IMR-90 (cell line): ENCODE measurements at places on chromosomes 4 and X. TPM values are rescaled to one million over a fixed set of nuclear protein-coding genes. Genes with fewer than 3 reads are reported as not detected.

OPRPN gene
- total RNA-seq: not detected in 2 replicates

TKTL1 gene
- not detected in 2 replicates for total RNA-seq

SLBP gene
- 66.1 and 85.5 TPM in 2 replicates for total RNA-seq

HMGN5 gene
- 0.72 and 0.83 TPM in 2 replicates for total RNA-seq

NKX3-2 gene
- under 0.01 TPM in 1 of 2 replicates, not detected in the other for total RNA-seq

SPANXB1 gene
- total RNA-seq: not detected in 2 replicates

LRRC66 gene
- total RNA-seq: under 0.01 and 0.18 TPM in 2 replicates

CXCL6 gene
- total RNA-seq: not detected in 2 replicates

PASD1 gene
- not detected in 2 replicates for total RNA-seq

NSUN7 gene
- not detected in 2 replicates for total RNA-seq

LIMCH1 gene
- total RNA-seq: 2.2 and 2.9 TPM in 2 replicates

BMPR1B gene
- total RNA-seq: 0.90 and 1.1 TPM in 2 replicates

ADGRG2 gene
- under 0.01 TPM in 2 replicates for total RNA-seq

CEP135 gene
- total RNA-seq: 3.2 and 6.4 TPM in 2 replicates

MAMLD1 gene
- 1.4 TPM in 2 replicates for total RNA-seq

PDGFRA gene
- 157 and 168 TPM in 2 replicates for total RNA-seq

DNA sequence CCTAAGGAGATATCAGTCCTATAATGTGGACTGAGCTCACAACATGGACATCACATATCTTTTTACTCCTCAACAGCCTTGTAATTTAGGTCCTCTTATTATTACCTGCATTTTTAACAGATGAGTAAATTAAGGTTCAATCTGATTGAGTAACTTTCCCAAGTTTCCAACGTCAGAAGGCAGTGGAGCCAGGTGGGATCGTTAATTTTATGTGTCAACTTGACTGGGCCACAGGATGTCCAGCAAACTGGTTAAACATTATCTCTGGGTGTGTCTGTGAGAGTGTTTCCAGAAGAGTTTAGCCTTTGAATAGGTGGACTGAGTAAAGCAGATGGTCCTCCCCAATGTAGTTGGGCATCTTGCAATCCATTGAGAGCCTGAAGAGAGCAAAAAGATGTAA, 59.0 kb upstream of the SLIT2 start:
- DNase-seq: no peak

GRCh38 chr4:136136601-136137000, 1395.7 kb downstream of the PCDH18 start:
- no peak for DNase-seq

- DNase-seq: no peak
Measured at GRCh38 chr4:177562163-177562562, 119.9 kb upstream of the AGA start.

DNA sequence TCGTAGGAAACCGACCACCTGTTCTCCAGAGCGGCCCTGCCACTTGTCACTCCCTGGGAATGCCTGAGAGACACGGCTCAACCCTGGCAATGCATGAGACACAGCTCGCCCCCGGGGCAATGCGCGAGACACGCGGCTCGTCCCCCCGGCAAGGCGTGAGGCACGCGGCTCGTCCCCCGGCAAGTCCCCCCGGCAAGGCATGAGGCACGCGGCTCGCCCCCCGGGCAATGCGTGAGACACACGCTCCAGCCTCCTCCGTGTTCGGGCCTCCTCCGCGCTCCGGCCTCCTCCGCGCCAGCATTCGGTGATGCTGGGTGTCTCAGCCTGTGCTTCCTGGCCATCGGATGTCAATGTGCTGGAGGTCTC, 27.5 kb upstream of the CPLX1 start:
- no peak for DNase-seq

DNA sequence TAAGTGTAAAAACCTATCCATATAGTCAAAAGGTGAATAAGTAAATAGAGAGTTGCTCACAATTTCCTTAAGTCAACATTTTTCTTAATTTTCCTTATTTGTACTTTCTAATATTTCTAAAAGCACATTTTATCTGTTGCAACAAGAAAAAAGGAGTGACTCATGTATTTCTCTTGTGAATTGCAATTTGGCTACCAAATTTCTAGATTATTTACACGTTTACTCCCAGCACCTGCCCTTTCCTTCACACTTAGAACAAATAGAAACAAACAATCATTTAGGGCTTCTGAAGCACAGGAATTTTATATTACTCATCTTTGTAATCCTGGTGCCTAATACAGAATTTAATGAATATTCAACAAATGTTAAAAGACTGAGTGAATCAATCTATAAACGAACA, 22.2 kb downstream of the BTC start:
- no peak for DNase-seq

DNA sequence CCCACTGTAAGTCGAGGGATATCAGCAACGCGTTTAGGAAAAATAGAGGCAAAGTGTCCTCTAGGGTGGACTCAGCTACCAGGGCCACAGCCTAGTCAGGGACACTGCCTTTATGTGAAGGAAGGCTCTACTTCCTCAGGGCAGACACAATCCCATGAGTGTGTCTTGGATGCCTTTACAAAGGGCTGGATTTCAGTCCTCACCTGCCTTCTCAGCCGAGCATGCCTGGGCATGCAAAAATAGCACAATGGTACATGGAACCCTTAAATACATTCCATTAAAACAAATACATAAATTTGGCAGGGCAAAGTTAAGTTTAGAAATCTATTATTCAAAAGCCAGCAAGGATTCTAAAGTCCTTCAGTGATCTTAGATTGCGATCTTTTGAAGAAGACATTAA, 51.1 kb downstream of the DMD start:
- no peak for DNase-seq

- DNase-seq: peak; percentile 18
Measured at GRCh38 chr4:19577097-19577496, 674.6 kb upstream of the SLIT2 start.

GRCh38 chr4:1623400-1623799, 60.7 kb downstream of the FAM53A start:
- no peak for DNase-seq

- no peak for DNase-seq
Measured at GRCh38 chr4:27357283-27357682, 496.6 kb downstream of the STIM2 start.

DNA sequence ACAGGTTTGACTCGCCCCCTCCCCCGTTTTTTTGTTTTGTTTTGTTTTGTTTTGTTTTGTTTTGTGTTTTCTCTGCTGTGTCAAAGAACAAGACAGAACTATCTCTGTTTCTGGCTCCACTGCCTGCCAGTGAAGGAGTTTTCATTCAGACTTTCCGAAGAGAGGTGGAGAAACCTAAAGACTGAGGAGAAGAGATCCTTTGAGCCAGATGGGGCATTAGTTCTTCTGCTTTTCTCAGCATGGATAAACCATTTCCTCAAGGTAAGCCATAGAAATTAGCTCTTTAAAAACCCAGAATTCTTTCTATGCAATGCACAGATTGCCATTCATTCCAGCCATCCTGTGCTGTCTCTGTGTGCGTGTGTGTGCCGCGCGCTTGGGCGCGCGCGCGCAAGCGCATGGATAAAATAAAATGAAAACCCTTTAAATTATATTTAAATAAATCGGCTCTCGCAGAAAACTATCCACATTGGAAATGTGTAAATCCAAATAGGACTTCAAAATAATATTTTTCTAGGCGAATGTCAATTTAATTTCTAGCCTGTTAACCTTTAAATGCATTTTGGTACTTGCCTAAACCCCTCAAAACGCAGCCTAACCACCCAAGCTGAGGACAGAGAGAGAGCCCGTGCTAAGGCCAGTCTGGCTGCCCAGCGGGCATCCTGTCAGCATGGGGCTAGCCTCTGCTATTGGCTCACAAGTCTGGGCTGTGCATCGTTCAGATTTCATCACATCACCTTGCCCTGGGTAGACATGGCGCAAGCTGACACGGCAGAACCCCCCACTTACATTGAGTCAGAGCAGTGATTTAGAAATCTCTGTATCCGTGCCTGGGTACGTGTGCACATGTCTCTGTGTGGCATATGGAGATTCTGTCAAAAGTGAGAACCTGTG, 113.0 kb upstream of the VAMP7 start:
- DNase-seq: peak; percentile 35

- DNase-seq: no peak
Measured at GRCh38 chr4:160180211-160180610, 1077.3 kb downstream of the RAPGEF2 start.

DNA sequence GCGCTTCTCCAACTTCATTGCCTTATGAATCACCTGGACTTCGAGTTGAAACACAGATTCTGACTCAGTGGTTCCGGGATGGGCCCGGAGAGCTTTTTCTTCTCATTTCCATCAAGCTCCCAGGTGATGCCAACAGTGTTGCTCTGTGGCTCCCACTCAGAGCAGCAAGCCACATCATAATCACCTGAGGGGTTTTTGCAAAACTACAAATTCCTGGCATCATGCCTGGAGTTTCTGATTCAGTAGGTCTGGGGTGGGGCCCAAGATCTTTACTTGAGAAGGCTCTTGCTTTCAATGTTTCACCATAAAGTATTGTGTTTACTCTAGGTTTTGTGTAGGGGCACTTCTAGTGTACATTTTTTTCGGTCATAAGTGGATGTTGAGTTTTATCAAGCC, 7.0 kb downstream of the MTM1 start:
- DNase-seq: peak; percentile 33

DNA sequence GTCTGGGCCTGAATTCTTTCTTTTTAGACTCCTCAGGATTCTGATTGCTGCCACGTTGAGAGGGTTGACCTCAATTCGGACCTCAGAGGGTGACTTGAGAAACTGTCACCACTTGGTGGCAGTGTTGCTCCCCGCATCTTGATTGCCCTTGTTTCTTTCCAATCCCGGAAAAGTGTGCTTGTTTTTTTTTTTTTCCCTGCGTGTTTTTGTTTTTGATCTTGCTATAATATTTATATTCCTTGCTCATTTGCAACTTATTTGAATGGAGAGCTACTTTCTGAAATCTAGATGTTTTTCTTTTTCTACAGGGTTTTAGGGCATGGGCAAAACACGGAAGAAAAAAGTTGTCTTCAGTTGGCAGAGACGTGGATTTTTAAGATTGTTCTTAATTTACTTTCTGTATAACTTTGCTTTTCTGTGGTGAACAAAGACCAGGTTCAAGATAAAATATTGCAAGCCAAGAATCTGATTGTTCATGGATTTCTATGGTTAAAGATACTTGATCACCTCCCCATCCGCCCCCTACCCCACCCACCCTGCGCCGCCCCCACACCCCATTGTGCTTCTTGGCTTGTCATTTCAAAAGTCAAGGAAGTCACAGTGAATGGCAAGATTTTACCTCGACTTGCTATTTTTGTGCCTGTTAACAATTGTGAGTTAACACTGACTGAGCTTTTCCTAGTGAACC, 102.0 kb downstream of the PTTG2 start:
- DNase-seq: peak; percentile 79

DNA sequence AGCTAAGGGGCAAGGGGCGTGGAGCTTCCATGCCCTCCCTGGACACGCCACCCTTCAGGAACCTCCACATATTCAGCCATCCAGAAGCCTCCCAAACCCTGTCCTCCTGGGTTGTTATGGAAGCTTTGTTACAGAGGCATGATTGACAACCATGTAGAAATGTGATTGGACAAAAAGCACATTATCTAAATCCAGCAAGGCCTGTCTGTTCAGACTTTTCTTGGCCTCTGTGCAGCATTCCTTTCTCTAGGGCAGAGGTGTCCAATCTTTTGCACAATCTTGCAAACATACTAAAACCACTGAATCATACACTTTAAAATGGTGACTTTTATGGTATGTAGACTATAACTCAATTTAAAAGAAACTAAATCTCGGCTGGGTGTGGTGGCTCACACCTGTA, 12.7 kb downstream of the STEEP1 start:
- DNase-seq: peak; percentile 54

- DNase-seq: peak; percentile 94
Measured at GRCh38 chr4:150581641-150582051, 305 bp upstream of the MAB21L2 start.

GRCh38 chr4:29046186-29046585, 1674.0 kb upstream of the PCDH7 start:
- DNase-seq: peak; percentile 92

DNA sequence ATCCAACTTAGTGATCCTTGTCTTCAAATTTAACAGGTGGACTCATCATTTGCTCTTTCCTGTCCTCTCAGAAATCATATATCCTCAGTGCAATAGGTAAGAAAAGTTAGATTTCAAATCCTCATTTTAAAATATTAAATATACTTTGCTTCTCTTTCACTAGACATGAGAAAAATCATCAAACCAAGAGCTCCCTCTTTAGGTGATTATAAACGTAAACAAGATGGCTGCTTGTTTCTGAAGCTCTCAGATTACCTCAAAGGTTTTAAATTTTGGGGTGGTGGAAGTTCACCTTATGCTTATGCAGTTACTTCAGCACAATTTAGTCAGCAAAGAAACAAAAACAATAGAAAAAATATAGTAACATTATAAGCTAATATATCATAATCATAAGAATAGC, 27.3 kb downstream of the CSN3 start:
- no peak for DNase-seq

GRCh38 chr4:37780444-37781130, 45.9 kb upstream of the PGM2 start:
- DNase-seq: no peak

- DNase-seq: no peak
Measured at GRCh38 chrX:13933851-13934250, 95.8 kb downstream of the GEMIN8 start.

DNA sequence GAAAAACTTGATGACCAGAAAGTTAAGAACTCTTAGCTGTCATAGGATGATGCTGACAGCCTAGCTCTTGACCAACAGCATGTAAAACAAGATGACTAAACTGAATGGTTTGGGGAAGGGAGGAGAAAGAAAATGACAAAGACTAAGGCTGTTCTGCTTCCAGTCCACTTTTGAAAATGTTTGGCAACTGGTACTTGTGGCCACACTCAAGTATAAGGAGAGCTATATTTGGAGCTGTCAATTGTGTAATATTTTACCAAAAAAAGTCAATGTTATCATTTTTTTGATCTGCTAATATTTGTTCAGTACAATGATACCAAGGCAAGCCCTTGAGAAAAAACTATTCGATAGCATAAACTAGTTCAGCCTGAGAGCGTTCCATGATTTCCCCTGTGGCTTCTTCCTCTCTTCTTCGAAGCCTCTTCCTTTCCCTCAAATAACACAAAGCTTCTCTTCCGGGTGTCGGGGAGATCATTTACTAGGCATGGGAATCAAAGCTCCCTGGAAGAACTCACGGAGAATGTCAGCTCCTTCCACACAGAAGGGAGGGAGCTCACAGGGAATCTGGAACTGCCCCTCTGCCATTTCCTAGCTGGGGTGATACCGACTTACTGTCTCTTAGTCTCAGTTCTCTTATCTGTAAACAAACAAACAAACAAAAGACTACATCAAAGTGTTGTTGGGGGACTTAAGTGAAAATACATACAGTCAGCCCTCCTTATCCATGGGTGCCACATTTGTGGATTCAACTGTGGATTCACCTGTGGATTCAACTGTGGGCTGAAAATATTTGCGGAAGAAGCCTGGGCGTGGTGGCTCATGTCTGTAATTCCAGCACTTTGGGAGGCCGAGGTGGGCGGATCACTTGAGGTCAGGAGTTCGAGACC, 82.6 kb downstream of the SCD5 start:
- DNase-seq: peak; percentile 70

- DNase-seq: no peak
Measured at GRCh38 chrX:55167124-55167803, 52.9 kb upstream of the PAGE5 start.

GRCh38 chr4:71709961-71710360, 73.9 kb downstream of the GC start:
- no peak for DNase-seq

- DNase-seq: no peak
Measured at GRCh38 chr4:100929758-100930157, 411.9 kb upstream of the EMCN start.

- DNase-seq: peak; percentile 29
Measured at GRCh38 chr4:94995684-94996394, 238.1 kb downstream of the BMPR1B start.
